ENCODE measurements at places on chromosomes 16 and 17.
A peak's percentile ranks its signal among the peaks of the same experiment; 100 is the strongest.

DNA sequence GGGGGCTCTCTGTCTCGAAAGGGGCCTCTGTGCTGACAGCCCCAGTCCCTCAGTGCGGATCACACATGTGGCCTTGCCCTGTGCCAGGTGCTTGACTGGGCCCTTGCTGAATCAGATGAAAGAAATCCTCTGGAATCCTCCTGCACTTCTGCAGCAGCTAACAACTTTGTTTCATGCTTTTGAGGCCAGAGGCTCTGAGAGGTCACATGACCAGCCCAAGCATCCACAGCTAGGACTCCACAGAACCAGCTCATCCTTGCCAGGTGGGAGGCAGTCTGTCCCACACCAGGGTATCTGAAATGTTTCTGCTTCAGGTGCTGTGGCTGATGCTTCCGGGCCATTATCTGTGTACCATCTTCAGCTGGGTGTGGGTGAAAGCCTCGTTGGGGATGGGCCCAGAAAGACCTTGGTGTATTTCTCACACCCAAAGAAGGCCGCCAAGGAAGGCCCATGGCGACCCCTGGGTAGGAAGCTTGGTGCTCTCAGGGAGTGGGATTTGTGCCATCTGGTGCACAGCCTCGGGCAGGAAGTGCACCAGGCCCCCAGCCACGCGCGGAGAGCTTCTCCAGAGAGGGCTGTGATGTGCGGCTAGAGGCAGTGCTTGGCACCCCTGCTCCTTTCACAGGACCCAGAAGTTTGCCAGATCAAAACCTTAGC lies 143.8 kb downstream of the CLEC16A start:
- peaks cover 70% of the 10 kb centered on the region for H3K4me1 ChIP-seq
- H3K27me3 ChIP-seq = no peaks in the 10 kb centered on the region
- peaks cover 19% of the 10 kb centered on the region for H3K36me3 ChIP-seq
- peak overlapping the region; percentile 78 for H3K27ac ChIP-seq

- no peaks in the 10 kb centered on the region for H3K36me3 ChIP-seq
- DNase-seq = peak; percentile 1
- H3K27ac ChIP-seq = peak overlapping the region; percentile 58
- H3K4me3 ChIP-seq = peak overlapping the region; percentile 25
- peaks cover 24% of the 10 kb centered on the region for H3K4me1 ChIP-seq
Measured at GRCh38 chr16:49464877-49465504, 91.4 kb downstream of the C16orf78 start.

DNA sequence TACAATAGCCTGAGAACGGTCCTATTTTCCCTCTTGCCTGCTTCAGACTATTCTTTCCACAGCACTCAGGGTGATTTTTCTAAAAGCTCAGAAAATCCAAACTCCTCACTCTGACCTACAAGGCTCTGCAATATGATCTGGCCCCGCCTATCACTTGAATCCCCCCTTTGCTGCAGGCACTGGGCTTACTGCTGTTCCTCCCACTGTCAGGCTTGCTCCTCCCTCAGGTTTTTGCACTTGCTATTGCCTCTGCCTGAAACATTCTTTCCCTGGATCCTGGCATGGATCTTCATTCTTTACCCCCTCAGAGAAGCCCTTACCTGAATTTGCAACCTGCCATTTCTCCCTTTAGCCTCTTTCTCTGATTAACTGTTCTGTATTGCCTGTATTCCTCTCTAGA lies 52.3 kb downstream of the RPGRIP1L start:
- no peaks in the 10 kb centered on the region for H3K4me1 ChIP-seq
- no peak for DNase-seq
- H3K27me3 ChIP-seq = no peaks in the 10 kb centered on the region

DNA sequence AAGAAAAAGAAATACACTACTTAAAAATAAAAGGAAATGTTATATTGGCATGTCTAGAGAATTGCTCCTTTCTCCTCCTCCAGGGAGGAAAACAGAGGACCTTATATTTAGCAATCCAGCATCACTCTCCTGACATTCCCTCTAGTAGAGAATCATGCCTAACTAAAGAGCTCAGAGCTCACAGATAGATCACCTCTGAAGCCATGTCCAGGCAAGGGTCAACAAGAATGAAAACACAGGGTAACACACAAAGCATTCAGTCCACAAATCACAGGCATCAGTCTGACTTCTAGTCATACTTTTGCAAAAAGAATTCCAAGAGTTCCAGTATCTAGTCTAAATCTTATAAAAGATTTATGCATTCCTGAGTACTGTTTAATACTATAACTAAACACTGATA lies 4.4 kb upstream of the HASPIN start:
- peaks cover 72% of the 10 kb centered on the region for H3K36me3 ChIP-seq
- no peaks in the 10 kb centered on the region for H3K27me3 ChIP-seq
- H3K4me3 ChIP-seq = peak overlapping the region; percentile 26
- no peak for DNase-seq
- H3K27ac ChIP-seq = peak overlapping the region; percentile 35

- peaks cover 27% of the 10 kb centered on the region for H3K27me3 ChIP-seq
- H3K4me1 ChIP-seq = no peaks in the 10 kb centered on the region
- H3K4me3 ChIP-seq = no peak overlapping the region
- H3K36me3 ChIP-seq = no peaks in the 10 kb centered on the region
- no peak overlapping the region for H3K27ac ChIP-seq
Measured at GRCh38 chr17:57034807-57035754, 50.0 kb upstream of the AKAP1 start.

- peak within 1 kb of the TSS; percentile 96 for H3K4me3 ChIP-seq
- H3K27ac ChIP-seq = peak within 1 kb of the TSS; percentile 92
- H3K4me1 ChIP-seq = peaks cover 19% of the 10 kb centered on the region
- H3K36me3 ChIP-seq = peaks cover 16% of the 10 kb centered on the region
Measured at GRCh38 chr16:89507834-89508590, at the start of gene SPG7. TSS of gene SPG7 (plus strand) at chr16:89508403. CDS start at chr16:89508418, 15 bp downstream.

GRCh38 chr17:74671031-74671771 lies 41.5 kb downstream of the CD300LF start:
- no peaks in the 10 kb centered on the region for H3K4me1 ChIP-seq
- no peaks in the 10 kb centered on the region for H3K36me3 ChIP-seq
- peak; percentile 72 for DNase-seq
- H3K4me3 ChIP-seq = no peak overlapping the region
- no peak overlapping the region for H3K27ac ChIP-seq
- H3K27me3 ChIP-seq = peaks cover 71% of the 10 kb centered on the region

- H3K4me3 ChIP-seq = no peak overlapping the region
- peaks cover 2% of the 10 kb centered on the region for H3K27me3 ChIP-seq
- H3K4me1 ChIP-seq = peaks cover 14% of the 10 kb centered on the region
- peak overlapping the region; percentile 54 for H3K27ac ChIP-seq
- H3K36me3 ChIP-seq = no peaks in the 10 kb centered on the region
- DNase-seq = no peak
Measured at GRCh38 chr17:17416400-17417360, 60.1 kb upstream of the MED9 start.

- no peak overlapping the region for H3K27ac ChIP-seq
- no peak for DNase-seq
- H3K36me3 ChIP-seq = no peaks in the 10 kb centered on the region
- no peak overlapping the region for H3K4me3 ChIP-seq
Measured at GRCh38 chr16:10080051-10080772, 102.0 kb downstream of the GRIN2A start.

DNA sequence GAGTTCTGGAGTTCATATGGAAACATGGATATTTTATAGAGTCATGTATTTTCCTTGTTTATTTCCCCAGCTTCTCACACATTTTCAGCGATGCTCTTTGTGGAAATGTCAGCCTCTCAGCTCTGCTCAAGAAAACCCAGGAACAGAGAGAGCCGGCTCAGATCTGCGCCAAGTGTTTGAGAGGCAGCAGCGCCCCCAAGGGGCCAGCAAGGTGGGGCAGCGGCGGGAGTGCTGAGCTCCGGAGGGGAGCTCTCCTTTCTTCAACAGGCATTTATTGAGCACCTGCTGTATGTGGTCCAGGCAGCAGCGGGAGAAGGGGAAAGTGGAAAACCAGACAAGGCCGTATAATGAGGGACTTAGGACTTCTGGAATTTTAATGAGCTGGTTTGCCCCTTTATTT lies 421.1 kb upstream of the C16orf82 start:
- no peaks in the 10 kb centered on the region for H3K27me3 ChIP-seq
- H3K36me3 ChIP-seq = peaks cover 2% of the 10 kb centered on the region
- DNase-seq = peak; percentile 51
- peaks cover 32% of the 10 kb centered on the region for H3K4me1 ChIP-seq

DNA sequence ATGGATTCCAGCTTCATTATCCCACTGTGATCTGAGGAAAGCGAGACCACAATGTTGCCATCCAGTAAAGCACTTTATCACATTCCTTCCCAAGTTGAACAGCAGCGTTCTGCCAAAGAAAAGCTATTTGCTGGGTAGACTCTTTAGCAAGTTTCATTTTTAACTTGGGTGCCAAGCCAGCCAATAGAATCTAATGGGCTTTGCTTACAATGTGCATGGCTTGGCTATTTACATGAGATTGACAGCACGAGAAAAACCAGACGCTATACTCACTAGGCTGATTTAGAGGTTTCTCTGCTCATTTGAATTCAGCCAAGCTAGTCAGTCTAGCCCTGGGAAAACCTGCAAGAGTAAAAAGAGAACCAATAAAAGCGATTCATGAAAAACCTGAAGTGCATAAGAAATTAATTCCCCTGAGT lies 108.9 kb downstream of the CDH13 start:
- H3K4me3 ChIP-seq = no peak overlapping the region
- no peaks in the 10 kb centered on the region for H3K4me1 ChIP-seq
- H3K36me3 ChIP-seq = no peaks in the 10 kb centered on the region
- DNase-seq = no peak
- H3K27ac ChIP-seq = no peak overlapping the region

DNA sequence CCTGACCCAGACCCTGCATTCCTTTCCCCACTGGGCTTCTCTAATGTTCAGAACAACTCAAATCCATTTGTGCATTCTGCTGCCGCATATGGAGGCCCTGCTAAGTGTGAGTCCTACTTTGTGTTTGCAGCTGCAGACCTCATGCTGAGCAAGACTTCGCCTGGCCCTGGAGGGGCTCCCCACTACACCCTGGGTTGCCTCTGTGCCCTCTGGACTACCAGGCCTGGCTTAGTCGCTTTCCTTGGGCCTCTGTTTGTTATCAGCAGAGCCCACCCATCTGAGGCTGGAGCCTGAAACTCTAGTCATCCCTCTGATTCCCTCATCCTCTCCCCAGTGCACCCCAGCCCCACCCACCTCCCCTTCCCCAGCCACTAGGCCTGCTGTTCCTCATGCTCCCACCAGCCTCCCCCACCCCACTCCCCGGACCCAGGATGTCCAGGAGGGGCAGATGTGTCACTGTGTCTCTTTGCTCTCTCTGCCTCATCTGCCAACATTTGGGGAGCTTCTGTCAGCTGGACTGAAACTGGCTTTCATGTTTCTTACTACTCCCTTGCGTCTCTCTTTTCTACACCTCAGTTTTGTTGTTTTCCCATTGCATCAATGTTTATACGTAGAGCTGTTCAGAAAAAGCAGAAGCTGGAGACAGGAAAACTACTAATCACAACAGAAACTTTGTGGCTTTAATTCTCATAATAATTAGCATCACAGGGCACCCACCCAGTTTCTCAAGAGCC lies 17.9 kb upstream of the CD300E start:
- H3K36me3 ChIP-seq = no peaks in the 10 kb centered on the region
- peaks cover 19% of the 10 kb centered on the region for H3K4me1 ChIP-seq
- DNase-seq = no peak
- no peak overlapping the region for H3K4me3 ChIP-seq
- peaks cover 78% of the 10 kb centered on the region for H3K27me3 ChIP-seq

GRCh38 chr17:39609416-39610025 lies 1.8 kb upstream of the NEUROD2 start:
- peaks cover 2% of the 10 kb centered on the region for H3K4me1 ChIP-seq
- H3K36me3 ChIP-seq = no peaks in the 10 kb centered on the region
- H3K27ac ChIP-seq = no peak overlapping the region
- no peak overlapping the region for H3K4me3 ChIP-seq

- H3K27ac ChIP-seq = no peak overlapping the region
- no peak for DNase-seq
- peaks cover 18% of the 10 kb centered on the region for H3K4me1 ChIP-seq
- H3K36me3 ChIP-seq = peaks cover 4% of the 10 kb centered on the region
- H3K4me3 ChIP-seq = no peak overlapping the region
Measured at GRCh38 chr16:81589975-81590650, 145.5 kb downstream of the CMIP start.

GRCh38 chr16:55179852-55180585 lies 144.0 kb upstream of the IRX6 start:
- no peak for DNase-seq
- H3K4me1 ChIP-seq = no peaks in the 10 kb centered on the region
- H3K4me3 ChIP-seq = no peak overlapping the region
- no peaks in the 10 kb centered on the region for H3K27me3 ChIP-seq
- no peak overlapping the region for H3K27ac ChIP-seq
- no peaks in the 10 kb centered on the region for H3K36me3 ChIP-seq

DNA sequence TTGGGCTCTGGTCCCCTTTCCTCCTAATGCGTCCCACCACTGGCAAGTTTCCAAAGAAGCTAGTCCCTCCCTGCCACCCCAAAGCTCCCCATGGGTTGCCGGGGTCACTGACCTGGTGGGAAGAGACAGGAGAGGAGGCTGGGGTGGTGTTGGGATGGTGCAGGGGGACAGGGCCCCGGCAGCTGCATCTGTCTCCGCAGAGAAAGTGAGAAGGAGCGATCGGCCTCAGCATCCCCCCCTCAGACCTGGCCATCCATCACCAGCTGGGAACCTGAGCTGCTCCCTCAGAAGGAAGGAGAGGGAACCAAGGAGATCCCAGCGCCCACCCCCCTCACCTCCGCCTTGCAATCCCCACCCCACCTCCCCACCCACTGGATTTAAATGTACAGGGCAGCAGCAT lies 3.3 kb downstream of the ETV4 start:
- H3K36me3 ChIP-seq = no peaks in the 10 kb centered on the region
- DNase-seq = no peak
- H3K27ac ChIP-seq = no peak overlapping the region
- no peak overlapping the region for H3K4me3 ChIP-seq

GRCh38 chr17:80644536-80644935 lies 99.9 kb downstream of the RPTOR start:
- no peak for DNase-seq
- H3K36me3 ChIP-seq = peaks cover 35% of the 10 kb centered on the region
- peak overlapping the region; percentile 58 for H3K4me3 ChIP-seq
- no peak overlapping the region for H3K27ac ChIP-seq
- peaks cover 66% of the 10 kb centered on the region for H3K4me1 ChIP-seq
- H3K27me3 ChIP-seq = no peaks in the 10 kb centered on the region

GRCh38 chr17:72702136-72702735 lies 390.3 kb downstream of the SLC39A11 start:
- H3K27me3 ChIP-seq = no peaks in the 10 kb centered on the region
- H3K36me3 ChIP-seq = peaks cover 11% of the 10 kb centered on the region
- no peak overlapping the region for H3K4me3 ChIP-seq
- H3K4me1 ChIP-seq = peaks cover 12% of the 10 kb centered on the region

- peak; percentile 66 for DNase-seq
- peaks cover 29% of the 10 kb centered on the region for H3K27me3 ChIP-seq
- peaks cover 11% of the 10 kb centered on the region for H3K4me1 ChIP-seq
- H3K36me3 ChIP-seq = no peaks in the 10 kb centered on the region
Measured at GRCh38 chr16:85888405-85889331, 10.3 kb upstream of the IRF8 start.

DNA sequence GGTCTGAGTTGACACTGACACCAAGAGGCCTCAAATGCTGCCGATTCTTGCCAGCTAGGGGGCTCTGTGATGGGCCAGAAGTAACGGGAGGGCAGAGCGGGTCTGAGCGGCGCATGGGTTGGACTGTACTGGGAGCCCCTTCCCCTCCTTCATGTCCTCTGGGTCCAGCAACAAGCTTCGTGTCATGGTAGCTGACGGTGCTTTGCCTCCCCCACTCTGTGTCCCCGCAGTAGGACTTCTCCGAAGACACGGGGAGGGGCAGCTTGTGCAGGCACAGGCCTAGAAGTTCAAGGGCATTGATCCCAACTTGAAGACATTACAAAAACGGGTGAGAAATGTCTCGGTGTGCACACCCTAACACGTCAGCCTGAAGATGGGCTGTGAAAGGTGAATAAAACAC lies 39.8 kb upstream of the DNAH17 start:
- H3K27ac ChIP-seq = no peak overlapping the region
- no peaks in the 10 kb centered on the region for H3K36me3 ChIP-seq
- no peaks in the 10 kb centered on the region for H3K27me3 ChIP-seq
- no peak for DNase-seq
- no peak overlapping the region for H3K4me3 ChIP-seq

All from T-helper 2 cell treated with Interferon-gamma antibody and Interleukin-4, amounts not matched to agents 5 μg/mL and 100 μg/mL, for 36 hours (primary cell).